ENCODE measurements at places on chromosomes 11 and 22. TPM values are rescaled to one million over a fixed set of nuclear protein-coding genes. Genes with fewer than 3 reads are reported as not detected.

MMP27 gene
- total RNA-seq: not detected

KIF18A gene
- total RNA-seq: 12.9 TPM

CNTN5 gene
- not detected for total RNA-seq

GAL gene
- 18.4 TPM for total RNA-seq

PKNOX2 gene
- total RNA-seq: not detected

MFNG gene
- total RNA-seq: 1.9 TPM

SLC22A6 gene
- total RNA-seq: not detected

CRYBB3 gene
- total RNA-seq: not detected

TMPRSS13 gene
- total RNA-seq: not detected

MRGPRX3 gene
- not detected for total RNA-seq

CCDC89 gene
- not detected for total RNA-seq

OSBP2 gene
- 9.2 TPM for total RNA-seq

CCDC134 gene
- 3.3 TPM for total RNA-seq

BTG4 gene
- not detected for total RNA-seq

FAM227A gene
- total RNA-seq: 0.75 TPM

BIK gene
- total RNA-seq: 2.1 TPM

TRPM5 gene
- total RNA-seq: not detected
